Glutamatergic neuron (in vitro differentiated cells): ENCODE measurements at places on chromosomes 5 and 9. TPM values are rescaled to one million over a fixed set of nuclear protein-coding genes. Genes with fewer than 3 reads are reported as not detected.

The ORM2 gene
- not detected for total RNA-seq

DNA sequence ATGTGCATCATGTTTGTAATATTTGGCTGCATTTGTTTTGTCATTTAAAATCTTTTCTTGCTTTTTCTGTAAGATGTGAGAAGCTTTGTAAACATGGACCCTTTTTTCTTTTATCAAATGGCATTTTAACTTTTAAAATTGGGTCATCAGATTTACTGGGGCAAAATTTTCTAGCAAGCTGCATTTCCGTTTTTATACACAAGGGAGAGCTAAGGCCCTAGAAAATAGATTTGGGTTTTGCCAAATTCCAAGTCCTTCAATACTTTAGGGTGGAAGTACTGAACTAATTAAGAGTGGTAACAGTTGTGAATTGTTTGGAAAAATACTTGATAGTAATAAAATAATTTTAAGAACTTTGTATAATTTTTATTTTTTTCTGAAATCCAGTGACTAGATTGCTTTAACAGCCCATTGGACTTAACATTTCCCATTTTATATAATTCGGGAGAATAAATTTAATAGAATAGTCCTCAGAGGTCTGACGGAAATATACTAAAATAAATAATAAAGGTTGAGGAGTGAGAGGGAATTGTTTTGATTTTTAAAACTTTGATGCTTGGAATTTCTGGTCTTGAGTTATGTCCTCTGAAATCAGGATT lies 117.4 kb downstream of the SMARCA2 start:
- no peak for DNase-seq

DNA sequence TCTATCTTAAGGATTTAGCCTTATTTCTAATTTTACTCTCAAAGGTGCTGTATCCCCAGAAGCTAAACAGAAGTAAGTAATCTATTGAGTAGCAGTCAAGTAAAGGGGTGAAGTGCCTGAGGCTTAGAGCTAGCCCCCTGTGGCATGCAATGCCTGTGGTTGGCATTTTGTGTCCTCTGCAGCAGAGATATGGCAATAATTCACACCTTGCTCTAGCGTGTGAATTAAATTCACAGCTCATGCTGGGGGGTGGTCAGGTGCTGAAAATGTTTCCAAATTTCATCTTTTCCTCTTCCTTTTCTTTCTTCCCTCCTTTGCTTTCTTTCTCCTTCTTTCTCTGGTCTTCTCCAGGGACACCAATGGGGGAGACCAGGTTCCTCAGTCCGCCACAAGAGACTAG lies 262.1 kb downstream of the GABRB2 start:
- DNase-seq = no peak

DNA sequence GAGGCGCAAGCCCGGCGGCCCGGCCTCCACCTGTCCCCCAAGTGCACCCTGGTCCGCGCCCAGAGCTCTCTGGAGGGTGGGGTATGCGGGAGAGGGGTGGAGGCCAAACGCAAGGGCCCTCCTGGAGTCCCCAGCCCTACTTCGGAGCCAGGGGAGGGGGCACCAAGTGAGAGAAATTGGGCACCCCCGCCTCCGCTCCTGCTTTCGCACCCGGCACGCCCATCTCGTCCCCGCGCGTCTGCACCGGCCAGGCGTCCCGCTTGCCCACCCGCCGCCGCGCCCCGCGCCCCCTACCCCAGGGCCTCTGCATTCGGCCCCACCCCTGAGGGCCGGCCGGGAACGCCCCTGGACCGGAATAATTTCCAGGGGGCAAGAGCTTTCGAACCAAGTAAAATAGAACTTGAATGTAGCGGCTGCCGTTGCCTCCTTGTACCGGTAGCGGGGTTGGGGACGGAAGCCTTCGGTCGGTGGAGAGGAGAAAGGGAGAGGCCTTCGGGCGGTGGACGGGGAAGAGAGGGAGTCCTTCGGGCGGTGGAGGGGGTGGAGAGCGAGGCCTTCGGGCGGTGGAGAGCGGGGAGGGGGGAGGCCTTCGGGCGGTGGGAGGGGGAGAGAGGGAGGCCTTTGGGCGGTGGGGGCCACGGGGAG lies 694 bp upstream of the PHPT1 start:
- DNase-seq = peak; percentile 73

DNA sequence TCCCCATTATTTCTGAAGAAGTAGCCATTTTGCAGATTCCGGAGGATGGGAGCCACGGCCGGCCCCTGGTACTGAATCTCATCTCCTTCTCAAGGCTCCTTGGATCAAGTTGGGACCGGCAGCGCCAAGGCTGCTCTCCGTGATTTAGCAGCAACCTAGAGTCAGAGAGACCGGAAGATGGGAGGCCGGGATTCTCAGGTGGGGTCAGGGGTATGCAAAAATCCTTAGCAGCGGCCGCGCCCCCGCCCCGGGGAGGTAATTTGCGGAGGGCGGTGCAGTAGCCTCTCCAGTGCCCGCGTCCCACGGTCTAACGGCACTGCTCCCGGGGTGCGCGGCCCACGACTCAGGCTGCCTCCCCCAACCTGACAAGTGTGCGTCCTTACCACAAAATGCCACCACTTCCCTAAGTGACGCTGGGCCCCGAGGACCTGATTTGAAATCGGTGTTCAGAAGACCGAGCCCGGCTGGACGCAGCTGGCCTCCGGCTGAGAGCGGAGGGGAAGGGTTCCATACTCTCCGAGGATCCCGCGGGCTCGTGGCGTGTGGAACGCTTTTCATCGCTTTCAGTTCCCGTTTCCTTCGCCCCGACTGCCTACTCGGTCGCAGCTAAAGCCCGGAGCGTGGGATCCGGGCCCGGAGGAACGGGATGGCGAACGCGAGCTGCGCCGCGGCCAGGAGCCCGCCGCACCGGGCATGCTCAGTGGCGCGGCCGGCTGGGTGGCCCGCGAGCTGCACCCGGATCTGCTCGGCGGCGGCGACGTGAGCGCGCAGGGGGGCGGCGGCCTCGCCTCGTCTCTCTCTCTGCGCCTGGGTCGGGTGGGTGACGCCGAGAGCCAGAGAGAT lies at the start of gene SCAMP1:
TSS of gene SCAMP1 (plus strand) at position 787 of the 843 bp plus-strand sequence. CDS start at position 842, 55 bp downstream.
- DNase-seq = peak; percentile 95

- DNase-seq = no peak
Observed at GRCh38 chr9:124506433-124506832, 766 bp downstream of the NR5A1 start.

- DNase-seq = no peak
Observed at GRCh38 chr5:96651047-96651446, 11.1 kb upstream of the CAST start.

GRCh38 chr9:136751244-136751643 lies 2.9 kb upstream of the LCN6 start:
- DNase-seq = no peak
